ENCODE measurements at places on chromosomes 11 and 22.
A peak's percentile ranks its signal among the peaks of the same experiment; 100 is the strongest.

DNA sequence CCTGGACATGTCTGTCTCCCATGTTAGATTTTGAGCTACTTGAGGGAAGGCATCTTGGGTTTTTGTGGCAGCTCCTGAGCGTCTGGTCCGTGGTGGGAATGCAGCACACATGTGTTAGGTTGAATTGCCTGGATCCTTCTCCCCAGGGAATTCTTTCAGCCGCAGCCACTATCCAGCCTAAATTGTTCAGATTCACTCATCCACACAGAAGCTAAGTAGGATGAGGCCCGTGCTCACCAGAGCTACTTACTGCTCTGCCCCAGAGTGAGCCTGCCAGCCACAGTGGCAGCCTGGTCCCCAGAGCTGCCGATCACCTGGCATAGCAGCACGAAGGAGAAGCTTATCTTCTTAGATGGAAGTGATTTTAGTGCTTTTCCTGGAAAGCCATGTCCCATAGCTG lies 34.4 kb upstream of the SORL1-AS1 start:
- no peak for DNase-seq

- no peak for DNase-seq
Measured at GRCh38 chr11:44267006-44267749, 42.8 kb downstream of the ALX4 start.

GRCh38 chr11:9103542-9104276 lies 12.3 kb upstream of the SCUBE2 start:
- DNase-seq = no peak

- DNase-seq = peak; percentile 80
Measured at GRCh38 chr11:82682003-82682751, 51.5 kb downstream of the FAM181B start.

DNA sequence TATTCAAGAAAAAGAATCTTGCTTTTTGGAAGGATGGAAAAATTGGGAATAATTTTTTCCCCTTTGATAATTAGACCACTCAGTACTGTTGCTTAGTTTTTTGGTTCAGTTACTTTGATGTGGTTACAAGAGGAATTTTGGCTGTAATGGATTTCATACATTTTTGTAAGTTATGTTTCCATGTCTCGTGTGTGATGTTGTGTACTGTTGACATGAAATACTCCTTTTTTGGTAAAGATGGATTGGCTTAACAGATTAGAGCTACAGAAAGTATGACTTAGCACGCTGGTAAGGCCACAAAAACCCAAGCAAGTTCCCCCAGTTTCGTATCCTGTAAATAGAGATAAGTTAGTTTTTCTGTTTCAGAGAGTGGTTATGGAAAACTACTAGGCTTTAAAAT lies 11.9 kb downstream of the TBCEL start:
- no peak for DNase-seq

- DNase-seq = no peak
Measured at GRCh38 chr11:102070766-102071165, 23.5 kb downstream of the CFAP300 start.

DNA sequence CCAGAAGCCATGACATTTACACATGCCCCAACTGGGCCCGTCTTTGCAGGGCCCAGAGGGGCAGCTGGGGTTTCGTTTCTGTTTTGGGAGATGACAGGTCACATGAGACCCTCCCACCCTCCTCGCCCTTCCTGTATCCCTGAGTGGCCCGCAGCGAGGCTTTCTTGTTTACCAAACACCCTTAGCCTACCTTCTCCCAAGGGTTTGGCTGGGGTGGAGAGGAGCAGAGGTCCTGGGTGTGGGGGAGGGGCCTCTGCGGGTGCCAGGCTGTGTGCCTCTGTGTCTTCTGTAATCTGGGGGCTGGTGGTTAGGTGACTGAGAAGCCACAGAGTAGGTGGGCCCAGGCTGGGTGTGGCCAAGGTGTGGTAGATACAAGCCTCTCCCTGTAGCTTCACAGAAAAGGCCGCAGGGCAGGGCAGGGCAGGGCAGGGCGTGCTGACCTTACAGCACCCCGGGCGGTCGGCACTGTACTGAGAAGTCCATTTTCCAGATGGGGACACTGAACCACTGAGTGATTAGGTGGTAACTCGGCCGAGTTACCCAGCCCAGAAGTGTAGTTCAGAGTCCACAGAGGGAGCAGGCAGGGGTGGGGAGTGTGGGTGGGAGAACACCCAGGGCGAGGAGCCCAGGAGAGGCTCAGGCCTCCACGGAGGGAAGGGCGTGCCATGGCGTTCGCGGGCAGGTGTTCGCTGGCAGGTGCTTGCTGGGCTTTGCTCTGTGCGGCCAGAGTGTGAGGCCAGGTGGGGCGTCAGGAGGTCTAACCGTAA lies 8.7 kb downstream of the PRR5 start:
- DNase-seq = no peak

- no peak for DNase-seq
Measured at GRCh38 chr11:75342966-75343870, 8.2 kb downstream of the ARRB1 start.

DNA sequence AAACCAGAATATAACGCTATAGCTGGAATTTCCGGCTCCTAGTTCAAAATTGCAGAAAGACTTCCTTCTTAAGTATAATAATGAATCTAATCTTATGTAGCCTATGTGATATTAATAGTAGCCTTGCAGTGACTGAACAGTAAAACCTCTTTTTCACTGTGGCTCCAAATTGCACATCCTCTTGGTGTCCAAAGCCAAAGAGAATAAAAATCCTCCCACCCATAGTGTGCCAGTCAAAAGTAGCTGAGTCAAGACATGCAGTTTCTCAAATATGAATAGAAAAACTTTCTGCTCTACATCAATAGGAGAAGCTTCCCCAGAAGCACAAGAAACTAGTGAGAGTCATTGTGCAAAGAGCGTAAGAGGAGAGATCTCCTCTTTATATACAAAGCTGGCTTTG lies 76.0 kb upstream of the PICALM start:
- DNase-seq = no peak

GRCh38 chr11:2186669-2187279 lies 15.2 kb upstream of the TH start:
- peak; percentile 25 for DNase-seq

GRCh38 chr22:45785458-45785857 lies 113.8 kb downstream of the ATXN10 start:
- DNase-seq = peak; percentile 85

DNA sequence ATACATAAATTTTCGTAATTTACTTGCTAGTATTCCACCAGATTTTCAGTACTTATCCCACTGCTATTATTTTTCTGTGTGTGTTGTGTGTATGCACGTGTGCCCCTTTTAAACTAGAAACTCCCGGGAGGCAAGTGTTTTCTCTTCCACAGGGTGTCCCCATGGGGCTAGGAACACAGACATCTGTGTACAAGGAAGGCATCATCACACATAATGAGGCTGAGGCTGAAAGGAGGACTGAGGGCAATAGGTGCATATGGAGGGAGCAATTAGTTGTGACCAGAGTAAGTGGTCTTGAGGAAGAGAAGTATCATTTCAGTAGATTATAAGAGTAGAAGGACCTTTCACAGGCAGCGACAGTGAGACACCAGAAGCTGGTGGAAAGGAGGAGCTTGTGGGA lies 2.1 kb upstream of the DPAGT1 start:
- DNase-seq = no peak

- DNase-seq = no peak
Measured at GRCh38 chr11:72897506-72897905, 83.3 kb downstream of the ATG16L2 start.

DNA sequence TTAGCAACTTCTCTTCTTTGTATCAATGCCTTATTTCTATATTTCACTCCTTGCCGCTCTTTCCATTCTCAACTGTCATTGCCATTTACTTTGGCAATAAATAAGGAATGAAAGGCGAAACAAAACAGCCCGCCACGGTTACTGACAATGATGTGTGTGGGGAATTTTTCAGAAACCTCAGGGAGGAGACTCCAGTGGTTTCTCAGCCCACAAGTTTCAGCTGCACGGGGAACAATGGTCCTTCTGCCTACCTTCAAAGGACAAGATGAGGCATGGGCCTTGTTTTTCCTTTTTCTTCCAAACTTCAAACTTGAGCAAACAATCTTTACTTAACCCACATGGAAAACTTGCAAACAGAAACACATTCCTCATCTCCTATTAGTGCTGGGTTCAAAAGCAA lies 409.4 kb downstream of the METTL15 start:
- DNase-seq = no peak

DNA sequence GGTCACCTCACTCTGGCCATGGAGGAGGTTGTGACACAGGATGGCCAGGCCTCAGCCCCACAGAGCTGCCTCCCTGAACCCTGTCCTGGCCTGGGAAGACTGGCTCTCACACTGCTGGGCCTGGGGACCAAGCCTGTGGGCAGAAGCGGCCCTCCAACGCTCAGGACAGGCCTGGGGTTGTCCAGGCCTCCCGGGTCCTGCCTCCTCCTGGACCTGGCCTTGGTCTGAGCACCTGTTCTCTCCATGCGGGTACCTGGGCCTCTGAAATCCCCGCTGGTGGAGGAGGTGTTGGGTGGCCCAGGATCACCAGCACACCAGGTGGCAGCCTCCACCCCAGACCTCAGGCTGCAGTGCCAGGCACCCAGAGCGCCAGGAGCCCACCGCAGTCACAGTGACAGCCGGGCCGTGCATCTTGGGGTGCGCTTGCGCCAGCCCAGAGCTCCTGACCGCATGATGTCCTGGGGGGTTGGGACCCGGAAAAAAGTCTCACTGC lies 16.1 kb upstream of the PIM3 start:
- DNase-seq = no peak

DNA sequence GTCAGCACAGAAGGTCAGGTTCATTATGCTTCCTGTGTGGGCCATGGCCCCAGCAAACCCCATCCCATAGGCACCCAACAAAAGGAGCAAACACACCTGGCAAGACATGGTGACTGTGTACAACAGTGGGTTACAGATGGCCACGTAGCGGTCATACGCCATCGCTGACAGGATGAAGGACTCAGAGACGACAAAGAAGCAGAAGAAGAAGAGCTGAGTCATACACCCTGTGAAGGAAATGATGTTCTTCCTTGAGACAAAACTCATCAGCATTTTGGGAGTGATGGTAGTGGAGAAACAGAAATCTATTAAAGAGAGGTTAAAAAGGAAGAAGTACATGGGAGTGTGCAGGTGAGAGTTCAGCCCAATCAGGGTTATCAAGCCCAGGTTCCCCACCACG lies 309 bp downstream of the OR8B12 start:
- DNase-seq = no peak

DNA sequence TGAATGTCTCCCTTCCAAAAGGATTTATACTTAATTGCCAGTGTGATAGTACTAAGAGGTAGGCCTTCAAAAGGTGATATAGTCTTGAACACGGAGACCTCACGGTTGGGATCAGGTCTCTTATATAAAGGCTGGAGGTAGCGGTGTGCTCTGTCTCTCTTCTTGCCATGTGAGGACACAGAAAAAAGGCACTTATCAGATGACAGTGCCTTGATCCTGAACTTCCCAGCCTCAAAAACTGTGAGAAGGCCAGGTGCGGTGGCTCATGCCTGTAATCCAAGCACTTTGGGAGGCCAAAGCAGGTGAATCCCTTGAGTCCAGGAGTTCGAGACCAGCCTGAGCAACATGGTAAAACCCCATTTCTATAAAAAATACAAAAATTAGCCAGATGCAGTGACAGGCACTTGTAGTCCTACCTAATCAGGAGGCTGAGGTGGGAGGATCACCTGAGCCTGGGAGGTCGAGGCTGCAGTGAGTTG lies 108.9 kb upstream of the TOP3B start:
- no peak for DNase-seq

DNA sequence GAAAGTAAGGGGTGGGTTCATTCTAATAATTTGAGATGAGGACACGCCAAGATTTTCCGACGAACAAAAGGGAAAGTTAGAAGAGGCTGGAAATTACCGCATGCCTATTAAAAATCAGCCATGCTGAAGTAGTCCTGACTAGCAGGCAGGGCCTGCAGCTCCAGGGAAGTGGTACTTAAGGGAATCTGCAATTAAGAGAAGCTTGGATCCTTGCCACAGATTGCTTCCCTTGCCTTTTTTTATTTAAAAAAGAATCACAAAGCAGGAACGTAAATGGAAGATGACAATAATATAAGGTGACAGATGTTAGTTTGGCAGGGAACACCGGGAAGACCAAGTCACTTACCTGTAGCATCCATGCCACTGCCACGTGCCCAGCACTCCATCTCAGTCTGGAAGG lies 359.3 kb downstream of the CADM1 start:
- no peak for DNase-seq

DNA sequence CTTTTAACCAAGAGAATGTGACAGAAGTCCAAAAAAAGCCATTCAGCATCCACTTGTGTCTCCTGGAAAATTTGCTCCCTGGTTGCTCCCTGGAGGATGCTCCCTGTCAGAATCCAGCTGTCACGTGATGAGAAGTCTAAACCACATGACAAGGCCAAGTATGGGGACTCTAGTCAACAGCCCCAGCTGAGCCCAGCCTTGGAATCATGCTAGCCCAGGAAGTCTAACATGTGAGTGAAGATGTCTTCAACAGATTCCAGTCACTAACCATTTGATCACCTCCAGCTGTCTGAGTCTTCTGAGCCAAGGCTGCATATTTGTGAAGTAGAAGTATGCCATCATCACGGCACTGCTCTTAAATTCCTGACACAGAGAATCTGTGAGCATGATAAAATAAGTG lies 4.2 kb downstream of the OR56B4 start:
- DNase-seq = no peak

- no peak for DNase-seq
Measured at GRCh38 chr11:116788975-116789374, 1.2 kb upstream of the ZPR1 start.

GRCh38 chr11:79025622-79026021 lies 415.2 kb downstream of the TENM4 start:
- DNase-seq = no peak

DNA sequence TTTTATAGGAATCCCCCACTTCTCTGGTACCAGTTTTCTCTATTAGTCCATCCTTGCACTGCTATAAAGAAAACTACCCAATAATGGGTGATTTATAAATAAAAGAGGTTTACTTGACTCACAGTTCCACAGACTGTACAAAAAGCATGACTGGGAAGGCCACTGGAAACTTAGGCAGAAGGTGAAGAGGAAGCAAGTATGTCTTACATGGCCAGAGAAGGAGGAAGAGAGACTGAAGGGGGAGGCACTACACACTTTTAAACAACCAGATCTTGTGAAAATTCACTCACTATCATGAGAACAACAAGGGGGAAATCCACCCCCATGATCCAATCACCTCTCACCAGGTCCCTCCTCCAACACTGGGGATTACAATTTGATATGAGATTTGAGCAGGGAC lies 68.9 kb upstream of the GNAZ start:
- no peak for DNase-seq
